Globus pallidus (tissue), 1 donor: ENCODE measurements at places on chromosomes 2 and 18.
A peak's percentile ranks its signal among the peaks of the same experiment; 100 is the strongest.

GRCh38 chr2:190342611-190343010, 778 bp upstream of the INPP1 start:
- DNase-seq: no peak

- DNase-seq: no peak
Observed at GRCh38 chr2:10375570-10376281, 72.4 kb downstream of the ODC1 start.

GRCh38 chr18:73839441-73839840, 308.2 kb downstream of the FBXO15 start:
- no peak for DNase-seq

DNA sequence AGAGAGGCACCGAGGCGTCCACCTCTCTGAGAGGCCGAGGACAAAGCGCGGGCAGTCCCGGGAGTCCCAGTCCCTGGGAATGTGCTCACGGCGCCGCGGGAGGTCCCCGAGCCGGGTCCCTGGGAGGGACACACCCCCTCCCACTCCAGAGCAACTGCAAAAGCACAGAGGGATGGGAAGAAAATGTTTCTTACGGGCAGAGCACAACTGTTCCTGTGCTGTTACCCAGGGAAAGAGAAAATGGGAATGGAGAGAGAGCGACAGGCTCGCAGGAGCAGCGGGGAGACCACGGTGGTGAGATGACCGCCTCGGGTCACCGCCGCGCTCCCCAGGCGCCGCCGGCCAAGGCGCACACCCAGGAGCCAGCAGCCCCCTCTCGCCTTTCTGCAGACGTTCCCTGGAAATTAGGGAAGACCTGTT, 1.2 kb upstream of the BCL11A start:
- DNase-seq: no peak

GRCh38 chr2:148802448-148803220, 72.4 kb upstream of the KIF5C start:
- DNase-seq: no peak

- DNase-seq: peak; percentile 71
Observed at GRCh38 chr2:1910592-1911246, 166.4 kb upstream of the PXDN start.

DNA sequence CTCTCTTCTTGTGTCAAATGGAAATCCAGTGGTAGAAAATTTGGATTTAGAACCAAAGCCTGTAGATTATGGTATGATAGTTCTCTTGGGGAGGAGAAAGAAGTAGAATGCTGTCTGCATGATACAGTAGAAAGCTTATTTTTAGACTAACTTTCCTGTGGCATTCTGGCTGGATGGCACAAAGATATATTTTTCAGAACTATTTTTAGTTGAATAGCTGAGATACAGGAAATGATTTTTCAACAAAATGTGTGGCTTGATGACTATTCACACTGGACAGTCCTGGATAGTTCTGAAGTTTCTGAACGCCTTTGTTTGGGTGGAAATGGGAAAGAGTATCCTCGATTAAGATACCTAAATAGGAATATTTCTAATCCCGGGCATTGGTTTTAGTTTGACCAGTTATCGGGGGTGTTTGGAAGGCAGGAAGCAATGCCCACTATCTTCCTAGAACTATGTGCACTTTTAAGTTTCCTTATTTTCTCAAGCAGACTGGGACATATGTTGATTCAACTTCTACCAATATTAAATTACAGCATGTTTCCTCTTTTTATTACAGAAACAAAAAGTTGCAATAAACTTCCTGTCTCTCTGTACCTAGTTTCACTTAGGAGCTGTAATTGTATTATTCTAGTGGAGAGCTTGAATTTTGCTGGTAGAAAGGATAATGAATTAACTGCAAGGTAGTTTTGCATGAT, 32.1 kb downstream of the GDF7 start:
- DNase-seq: no peak

DNA sequence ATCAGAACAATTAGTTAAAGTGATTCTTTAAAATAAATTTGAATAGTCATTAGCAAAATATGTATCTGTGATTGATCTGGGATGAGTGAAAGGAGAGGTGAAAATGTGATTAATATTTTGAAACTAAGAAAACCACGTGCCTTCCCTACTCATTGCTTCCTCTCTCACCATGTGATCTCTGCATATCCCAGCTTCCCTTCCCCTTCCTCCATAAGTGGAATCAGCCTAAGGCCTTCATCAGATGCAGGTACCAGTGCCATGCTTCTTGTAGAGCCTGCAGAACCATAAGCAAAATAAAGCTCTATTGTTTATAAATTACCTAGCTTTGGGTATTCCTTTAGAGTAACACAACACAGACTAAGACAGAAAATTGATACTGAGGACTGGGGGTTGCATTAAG, 11.2 kb upstream of the STAT1 start:
- no peak for DNase-seq

GRCh38 chr2:60414495-60415138, 138.8 kb downstream of the BCL11A start:
- DNase-seq: no peak

- no peak for DNase-seq
Observed at GRCh38 chr18:24499814-24500213, 39.4 kb downstream of the HRH4 start.

DNA sequence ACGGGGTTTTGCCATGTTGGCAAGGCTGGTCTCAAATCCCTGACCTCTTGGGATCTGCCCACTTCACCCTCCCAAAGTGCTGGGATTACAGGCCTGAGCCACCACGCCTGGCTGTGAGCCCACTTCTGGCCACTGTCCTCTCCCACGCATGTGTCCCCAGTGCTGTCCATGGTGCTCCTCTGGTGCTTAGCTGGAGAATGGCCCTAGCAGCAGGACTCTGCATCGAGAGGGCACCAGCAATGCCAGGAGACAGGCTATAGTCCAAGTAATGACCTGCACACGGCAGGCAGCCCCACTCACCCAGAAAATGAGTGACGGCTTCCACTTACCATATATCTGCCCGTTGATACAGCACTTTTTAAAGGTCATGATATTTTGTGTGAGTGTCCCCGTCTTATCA, 66.3 kb upstream of the NARS1 start:
- no peak for DNase-seq

DNA sequence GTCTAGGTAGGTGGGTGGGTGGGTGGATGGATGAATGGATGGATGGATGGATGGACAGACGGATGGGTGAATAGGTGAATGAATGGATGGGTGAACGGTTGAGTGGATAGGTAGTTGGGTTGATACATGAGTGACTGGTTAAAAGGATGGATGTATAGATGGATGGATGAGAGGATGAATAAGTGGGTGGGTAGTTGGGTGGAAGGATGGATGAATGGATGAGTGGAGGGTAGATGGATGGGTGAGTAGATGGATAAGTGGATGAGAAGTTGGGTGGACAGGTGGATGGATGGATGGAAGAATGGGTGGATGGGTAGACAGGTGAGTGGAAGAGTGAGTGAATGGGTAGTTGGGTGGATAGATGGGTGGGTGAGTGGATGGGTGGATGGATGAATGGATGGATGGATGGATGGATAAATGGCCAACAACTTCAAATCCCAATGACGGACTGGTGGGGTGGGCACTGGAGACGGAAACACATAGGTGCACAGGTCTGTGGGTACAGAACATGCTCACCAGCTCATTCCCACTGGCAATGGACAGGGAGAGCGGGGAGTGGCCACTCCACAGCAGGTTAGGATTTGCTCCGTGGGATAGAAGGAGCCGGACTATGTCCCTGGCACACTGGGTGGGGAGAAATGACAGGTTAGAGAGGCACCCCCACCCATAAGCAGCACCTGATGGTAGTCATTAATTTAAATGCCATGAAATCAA, 48.8 kb downstream of the ANKMY1 start:
- DNase-seq: no peak

DNA sequence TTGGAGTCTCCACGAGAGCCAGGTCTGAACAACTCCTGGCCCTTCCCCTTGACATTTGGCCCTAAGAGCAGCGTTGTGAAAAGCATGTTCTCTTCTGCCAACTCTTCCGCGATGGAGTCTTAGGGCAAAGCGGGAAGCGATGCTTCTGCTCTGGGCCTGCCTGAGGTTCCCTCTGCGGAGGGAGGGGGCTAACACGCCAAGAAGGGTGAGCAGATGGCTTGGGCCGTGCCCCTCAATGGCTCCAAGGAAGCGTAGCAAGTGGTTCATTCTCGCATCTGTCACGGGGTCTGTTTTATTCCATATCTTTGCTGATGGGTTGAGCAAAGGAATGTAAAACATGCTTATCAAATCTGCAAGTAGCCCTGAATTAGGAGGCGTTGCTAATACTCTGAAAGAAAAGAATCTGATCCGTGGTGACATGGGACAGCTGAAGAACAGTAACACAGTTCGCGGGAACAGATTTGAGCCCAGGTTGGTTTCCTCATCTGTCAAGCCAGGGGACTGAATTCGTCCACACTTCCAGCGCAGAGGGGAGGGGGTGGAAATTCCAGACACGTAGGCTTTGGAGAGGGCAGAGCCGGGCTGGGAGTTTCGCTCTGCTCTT, 38.0 kb downstream of the DNMT3A start:
- no peak for DNase-seq

DNA sequence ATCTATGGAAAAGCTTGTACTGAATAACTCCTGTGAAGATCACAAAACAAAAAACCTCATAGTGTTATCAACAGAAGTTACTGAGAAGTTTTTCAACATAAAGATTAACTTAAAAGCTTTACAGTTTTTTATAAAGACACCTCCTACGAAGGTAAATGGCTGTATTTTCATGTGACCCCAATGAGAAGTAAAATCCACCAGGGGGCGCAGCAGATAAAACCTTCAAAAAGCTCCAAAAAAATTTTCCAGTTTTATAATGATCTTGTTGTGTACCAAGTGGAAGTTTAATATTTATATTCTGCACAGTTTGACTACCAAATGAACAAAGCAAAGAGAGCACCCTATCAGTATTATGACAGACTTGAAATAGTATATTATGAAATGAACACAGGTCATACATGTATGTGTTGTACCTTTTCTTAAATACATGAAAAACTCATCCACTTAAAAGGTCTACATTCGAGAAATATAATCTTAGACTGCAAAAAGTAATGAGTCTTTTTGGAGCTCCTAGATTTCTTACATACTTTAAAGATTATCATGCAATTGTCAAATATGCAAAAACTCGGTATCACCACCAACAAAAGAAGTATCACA, 38.5 kb downstream of the PNO1 start:
- peak; percentile 26 for DNase-seq

- DNase-seq: no peak
Observed at GRCh38 chr18:34086370-34086769, 138.3 kb downstream of the NOL4 start.

DNA sequence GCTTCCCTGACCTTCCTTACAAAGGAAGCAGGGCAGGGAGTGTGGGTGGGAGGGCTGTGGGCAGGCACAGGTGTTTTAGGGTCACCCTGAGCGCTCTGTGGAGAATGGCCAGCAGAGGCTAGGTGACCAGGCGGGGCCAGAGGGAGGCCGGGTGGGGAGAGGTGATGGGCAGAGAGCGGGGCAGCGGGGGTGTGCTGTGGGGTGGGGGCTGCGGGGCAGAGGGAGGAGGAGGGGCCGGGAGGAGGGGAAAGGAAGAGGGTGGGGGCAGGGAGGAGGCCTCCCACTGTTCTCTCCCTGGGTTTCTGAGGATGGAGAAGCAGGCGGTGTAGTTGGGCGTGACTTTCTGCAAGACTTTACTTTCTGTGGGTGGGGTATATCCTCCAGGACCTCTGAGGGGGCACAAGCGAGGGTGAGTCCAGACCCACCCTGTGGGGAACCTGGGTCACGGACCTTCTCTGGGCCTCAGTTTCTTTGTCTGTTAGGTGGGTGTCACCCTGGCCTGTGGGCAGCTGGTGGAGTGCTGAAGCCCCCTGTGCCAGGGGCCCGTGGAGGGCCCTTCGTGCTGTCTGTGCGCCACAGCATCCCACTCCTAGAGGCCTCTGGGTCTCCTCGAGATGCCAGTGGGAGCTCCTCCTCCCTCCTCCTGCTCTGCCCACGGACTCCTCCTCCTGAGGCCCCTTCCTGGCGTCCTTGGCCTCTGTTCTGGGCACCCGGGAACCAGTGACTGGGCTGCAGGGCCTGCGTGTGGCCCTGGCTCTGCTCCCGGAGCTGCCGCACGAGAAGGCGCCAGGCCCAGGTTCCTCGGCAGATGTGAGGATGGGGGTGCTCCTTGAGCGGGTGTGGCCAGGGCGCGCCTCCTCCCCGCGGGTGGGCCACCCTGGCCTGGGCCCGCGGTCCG, 6.3 kb upstream of the NEU4 start:
- no peak for DNase-seq

DNA sequence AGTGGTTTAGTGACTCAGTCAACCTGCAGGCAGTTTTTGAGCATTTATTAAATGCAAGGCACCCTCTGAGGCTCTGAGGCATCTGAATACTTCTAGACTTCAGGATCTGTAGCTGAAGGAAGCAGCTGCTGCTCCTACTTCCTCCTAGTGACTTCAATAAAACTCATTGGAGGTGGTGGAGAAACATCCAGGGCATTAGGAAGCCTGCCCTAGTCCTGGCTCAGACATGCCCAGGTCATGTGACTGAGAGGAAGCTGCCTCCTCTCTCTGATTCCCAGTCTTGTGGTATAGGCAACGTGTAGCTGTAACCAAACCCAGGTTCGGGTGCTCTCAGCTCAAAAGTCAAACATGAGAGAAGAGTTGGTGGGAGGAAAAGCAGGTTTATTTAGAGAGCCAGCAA, 287.2 kb upstream of the GYPC start:
- DNase-seq: peak; percentile 24

- DNase-seq: no peak
Observed at GRCh38 chr18:79416022-79416676, 20.4 kb downstream of the NFATC1 start.

GRCh38 chr2:18373664-18374063, 186.8 kb downstream of the RDH14 start:
- DNase-seq: no peak

GRCh38 chr2:178241844-178242551, 47.7 kb downstream of the OSBPL6 start:
- DNase-seq: peak; percentile 80

DNA sequence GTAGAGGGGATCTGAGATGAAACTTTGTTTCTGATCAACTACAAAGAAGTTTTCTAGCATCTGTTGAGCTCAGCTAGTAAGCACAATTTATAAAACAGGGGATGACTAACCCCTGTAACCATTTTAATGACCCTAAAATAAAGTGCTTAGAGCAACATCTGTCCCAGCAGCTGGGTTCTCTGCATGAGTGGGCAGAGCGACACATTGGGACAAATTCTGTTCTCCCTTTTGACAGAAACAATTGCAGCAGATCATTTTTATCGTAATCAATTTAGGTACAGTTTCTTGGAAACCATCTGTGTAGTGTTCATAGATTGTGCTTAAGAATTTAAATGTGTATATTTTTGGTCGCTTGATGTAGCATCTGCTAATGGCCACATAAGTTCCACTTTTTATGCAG, 678.0 kb downstream of the RNF144A start:
- no peak for DNase-seq
